Substantia nigra (tissue), 51 donors: ENCODE measurements at places on chromosomes 1 and 21.

- no peak for DNase-seq
Observed at GRCh38 chr1:51289676-51290488, 40.5 kb downstream of the TTC39A start.

GRCh38 chr1:51331206-51332100 is 1.1 kb upstream of the TTC39A start:
- DNase-seq = no peak

GRCh38 chr1:3912809-3913685 is 13.0 kb upstream of the C1orf174 start:
- no peak for DNase-seq

DNA sequence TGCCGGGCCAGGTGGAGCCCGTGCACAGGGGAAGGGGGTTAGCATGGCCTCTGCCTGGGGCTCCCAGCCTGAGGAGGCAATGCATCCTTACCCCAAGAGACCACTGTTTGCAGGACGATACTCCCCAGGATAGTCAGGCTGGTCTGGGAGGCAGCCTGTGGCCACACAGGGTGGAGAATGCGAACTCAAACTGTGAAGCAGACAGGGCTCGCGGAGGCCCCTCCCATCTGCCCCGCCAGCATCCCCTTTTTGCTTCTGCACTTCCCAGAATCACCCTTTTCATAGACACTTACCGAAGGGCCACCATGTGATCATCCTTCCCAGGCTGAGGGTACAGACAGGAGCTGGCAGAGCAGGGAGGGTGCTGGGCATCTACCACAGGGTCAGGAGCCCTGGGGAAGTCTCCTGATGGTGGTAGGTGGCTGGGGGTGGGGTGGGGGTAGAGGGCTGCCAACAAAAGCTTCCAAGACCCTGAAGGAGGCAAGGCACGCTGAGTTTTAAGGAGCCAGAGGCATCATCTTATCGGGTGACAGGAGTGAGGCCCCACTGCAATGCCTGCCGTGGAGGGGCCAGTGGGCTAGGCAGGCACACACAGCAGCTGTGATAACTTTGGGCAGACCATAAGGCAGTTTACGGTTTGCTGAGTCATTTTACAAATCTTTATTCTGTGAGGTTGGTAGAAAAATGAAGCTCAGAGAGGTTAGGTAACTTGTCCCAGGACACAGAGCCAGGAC is 31.3 kb upstream of the BTG2 start:
- DNase-seq = peak; percentile 67

DNA sequence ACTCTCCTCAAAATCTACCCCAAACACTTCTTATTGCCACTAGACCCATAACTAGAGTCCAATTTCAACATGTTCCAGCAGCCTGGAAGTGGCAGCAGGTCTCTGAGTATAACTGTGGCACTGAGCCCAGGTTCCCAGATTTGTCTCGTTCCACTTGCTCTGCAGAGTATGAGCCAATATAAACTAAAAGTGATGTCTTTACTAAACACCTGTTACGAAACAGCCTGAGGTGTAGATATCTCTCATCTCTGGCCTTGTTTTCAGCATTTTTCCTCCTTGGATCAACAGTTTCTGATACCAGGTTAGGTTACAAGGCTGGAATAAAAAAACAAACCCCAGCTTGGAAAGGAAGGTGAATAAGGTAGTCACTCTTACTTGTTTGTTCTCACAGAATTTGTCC is 25.2 kb upstream of the PRDX6 start:
- DNase-seq = peak; percentile 15

GRCh38 chr1:9319789-9320519 is 27.3 kb downstream of the SPSB1 start:
- no peak for DNase-seq

DNA sequence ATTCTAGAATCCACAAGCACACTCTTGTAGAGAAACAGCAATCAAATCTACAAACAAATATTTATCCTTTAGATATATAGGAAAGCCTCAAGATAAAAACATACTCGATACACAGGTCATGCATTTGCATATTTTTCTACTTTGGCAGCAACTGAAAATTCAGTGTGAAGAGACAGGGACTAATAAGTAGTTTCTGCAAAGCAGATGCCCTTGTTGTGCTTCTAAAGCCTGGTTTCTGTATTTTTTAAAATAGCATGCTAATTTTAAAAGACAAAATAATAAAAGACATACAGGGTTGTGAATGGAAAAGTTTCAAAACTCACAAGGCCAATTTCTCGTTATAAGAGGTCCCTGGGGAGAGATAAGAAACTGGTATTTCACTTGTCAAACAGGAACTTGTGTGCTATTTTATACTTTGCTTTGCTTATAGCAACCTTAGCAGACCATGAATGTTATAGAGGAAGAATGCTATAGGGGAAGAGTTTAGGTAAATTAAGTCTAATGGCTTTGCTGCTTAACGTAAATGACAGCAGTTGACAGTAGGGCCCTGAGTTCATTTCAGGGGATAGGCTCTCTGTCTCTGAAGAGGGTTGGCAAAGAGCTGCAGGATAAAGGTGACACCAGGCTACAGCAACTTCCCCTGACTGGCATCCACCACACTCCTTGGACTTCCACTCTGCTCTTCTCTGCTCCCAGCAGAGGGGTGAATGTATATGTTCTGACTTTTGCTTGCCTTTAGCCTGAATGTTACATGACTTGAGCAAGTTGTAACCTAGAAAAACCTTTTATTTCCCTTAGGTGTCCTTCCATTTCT is 9.4 kb upstream of the RGS13 start:
- no peak for DNase-seq

DNA sequence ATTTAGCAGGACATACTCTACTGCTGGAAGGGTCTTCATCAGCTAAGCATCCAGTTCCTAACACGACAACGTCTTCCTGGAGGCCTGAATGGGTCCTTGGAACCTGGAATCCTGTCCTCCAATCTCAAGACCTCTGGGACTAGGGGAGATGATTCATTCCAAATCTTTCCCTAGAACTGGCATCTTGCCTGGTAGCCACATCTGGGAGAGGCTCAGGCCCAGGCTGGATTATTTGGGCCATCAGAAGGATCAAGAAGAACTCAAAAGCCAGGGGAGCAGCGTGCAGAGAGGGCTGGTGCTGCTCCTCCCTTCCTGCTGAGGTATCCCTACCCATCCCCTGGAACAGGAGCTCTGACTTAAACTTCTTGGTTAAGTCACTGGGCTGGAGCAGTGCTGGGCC is 2.8 kb upstream of the PHLDA3 start:
- DNase-seq = no peak

DNA sequence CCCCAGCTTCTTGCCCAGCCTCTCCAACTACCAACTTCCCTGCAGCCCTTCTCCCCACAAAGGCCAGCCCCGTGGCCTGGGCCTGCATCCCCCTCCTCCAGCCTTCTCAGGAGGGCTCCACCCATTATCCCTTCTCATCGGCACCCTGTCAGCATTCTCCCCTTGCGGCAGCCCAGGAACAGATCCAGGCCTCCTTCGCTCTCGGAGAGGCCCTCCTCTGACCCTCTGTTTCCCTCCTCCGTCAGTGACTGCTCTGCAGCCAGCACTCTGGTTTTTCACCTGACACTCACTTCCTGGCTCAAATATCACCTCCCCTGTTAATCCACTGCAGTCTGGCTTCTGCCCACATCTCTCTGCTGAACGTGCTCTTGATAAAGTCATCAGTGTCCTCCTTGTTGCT is 17.5 kb downstream of the ADGRB2 start:
- DNase-seq = no peak

DNA sequence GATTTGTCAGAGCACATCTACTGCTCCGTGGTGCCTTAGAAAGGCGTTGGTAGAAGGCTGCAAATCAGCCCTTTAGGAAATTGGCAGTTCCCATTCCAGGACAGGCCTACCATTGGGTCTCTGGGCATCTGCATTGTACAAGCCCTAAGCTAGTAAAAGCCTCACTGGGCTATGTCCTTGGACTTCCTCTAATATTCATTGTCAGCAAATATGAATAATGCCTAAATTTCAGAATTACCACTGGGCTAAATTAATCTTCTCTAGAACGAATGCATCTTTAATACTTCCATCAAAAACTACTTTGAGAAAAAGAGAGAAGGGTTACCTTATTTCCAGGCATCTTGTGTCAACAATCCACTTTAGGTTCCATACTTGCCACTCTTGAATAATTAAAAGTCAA is 41.5 kb upstream of the ATP1A1 start:
- DNase-seq = no peak

- DNase-seq = no peak
Observed at GRCh38 chr1:46158312-46159281, 16.3 kb upstream of the TSPAN1 start.

- no peak for DNase-seq
Observed at GRCh38 chr1:112855152-112855828, 100.7 kb downstream of the SLC16A1 start.

GRCh38 chr1:248421384-248421783 is 18.5 kb downstream of the OR2T1 start:
- no peak for DNase-seq
